Gastroesophageal sphincter (tissue), 4 donors: ENCODE measurements at places on chromosomes 1 and 21.

- no peak for ATAC-seq
Observed at GRCh38 chr1:54027848-54028247, 9.9 kb upstream of the LDLRAD1 start.

GRCh38 chr1:24048205-24048869 lies 63.6 kb downstream of the MYOM3 start:
- ATAC-seq: no peak

- no peak for ATAC-seq
Observed at GRCh38 chr1:200786788-200787187, 48.1 kb downstream of the CAMSAP2 start.

GRCh38 chr1:214165850-214166374 lies 115.0 kb upstream of the SMYD2 start:
- ATAC-seq: no peak

DNA sequence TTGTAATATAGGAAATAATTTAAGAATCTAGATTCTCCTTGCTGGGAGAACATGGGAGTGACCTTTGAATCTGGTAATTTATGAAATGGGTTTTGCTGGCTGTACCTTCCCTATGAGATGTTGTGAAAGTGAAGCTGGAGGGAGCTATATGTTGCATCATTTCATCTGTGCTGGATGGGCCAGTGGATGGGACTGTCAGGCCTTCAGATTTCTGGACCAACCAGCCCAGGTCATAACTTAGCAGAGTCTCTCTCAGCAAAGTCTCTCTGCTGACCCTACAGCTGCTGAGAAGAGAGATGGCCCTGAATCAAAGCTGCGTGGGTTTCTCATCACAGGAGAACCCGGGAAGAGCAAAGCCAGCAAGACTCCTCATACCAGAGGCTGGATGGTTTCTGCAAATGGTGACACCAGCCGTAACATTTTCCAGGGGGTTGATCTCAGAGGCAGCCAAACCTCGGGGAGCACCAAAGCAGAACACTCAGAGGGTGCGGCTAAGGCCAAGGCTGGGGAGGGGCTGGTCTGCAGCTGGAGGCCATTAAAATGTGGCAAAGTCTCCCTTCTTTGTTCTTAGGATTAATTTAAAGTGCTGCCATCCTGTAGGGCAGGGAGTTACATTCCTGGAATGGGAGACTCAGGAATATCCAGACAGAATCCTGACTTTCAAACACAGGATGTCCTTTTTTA lies 18.2 kb upstream of the PTGFRN start:
- ATAC-seq: peak; percentile 67

DNA sequence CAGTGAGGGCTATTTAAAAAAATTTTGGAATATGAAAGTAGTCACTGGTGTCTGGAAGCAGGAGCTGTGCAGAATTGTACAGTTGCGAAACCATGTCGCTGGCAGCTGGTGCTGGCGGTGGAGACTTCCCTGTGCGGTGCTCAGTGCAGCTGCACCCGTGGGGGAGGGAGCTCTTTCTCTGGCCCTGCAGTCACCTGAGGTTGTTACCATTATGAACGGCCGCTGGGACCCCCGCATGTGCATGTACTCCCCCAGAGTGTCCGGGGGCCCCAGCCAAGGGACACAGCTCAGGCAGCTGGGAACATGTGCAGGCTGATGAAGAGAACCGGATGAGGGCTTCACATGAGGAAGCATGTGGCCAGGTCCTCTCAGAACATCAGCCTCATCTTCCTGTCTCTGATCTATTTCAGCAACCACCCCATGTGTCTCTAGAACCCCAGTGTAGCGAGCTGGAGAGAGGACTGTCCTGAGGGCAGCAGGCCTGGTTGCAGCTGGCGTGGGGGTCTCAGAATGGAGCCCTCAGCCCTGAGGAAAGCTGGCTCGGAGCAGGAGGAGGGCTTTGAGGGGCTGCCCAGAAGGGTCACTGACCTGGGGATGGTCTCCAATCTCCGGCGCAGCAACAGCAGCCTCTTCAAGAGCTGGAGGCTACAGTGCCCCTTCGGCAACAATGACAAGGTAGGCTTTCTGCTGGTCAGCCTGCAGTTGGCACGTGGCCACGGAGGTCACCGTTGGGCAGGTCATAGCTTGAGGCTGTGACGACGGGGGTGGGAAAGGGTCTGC lies at the start of gene TRPM2:
TSS of gene TRPM2 (plus strand) at position 431 of the 780 bp plus-strand sequence. CDS start at position 511, 80 bp downstream.
- peak; percentile 53 for ATAC-seq

GRCh38 chr1:119372503-119373086 lies 4.0 kb downstream of the HAO2 start:
- no peak for ATAC-seq

DNA sequence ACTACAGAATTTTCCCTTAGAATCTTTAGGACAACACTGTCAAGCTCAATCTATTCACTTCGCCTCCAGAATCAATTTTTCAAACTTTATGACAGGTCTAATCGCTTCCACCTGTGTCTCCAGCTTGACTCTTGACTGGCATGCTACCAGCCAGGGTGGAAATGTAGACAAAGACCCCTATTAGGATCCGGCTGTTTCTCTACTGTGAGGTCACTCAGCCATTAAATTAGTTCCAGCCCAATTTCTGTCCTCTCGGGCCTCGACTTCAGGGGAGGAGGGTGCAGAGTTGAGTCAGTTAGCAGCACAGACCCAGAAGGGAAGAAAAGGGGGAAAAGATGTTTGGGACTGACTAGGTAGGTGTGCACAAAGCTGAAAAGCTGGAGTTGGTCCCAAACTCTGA lies 78.5 kb downstream of the HLCS start:
- ATAC-seq: no peak

DNA sequence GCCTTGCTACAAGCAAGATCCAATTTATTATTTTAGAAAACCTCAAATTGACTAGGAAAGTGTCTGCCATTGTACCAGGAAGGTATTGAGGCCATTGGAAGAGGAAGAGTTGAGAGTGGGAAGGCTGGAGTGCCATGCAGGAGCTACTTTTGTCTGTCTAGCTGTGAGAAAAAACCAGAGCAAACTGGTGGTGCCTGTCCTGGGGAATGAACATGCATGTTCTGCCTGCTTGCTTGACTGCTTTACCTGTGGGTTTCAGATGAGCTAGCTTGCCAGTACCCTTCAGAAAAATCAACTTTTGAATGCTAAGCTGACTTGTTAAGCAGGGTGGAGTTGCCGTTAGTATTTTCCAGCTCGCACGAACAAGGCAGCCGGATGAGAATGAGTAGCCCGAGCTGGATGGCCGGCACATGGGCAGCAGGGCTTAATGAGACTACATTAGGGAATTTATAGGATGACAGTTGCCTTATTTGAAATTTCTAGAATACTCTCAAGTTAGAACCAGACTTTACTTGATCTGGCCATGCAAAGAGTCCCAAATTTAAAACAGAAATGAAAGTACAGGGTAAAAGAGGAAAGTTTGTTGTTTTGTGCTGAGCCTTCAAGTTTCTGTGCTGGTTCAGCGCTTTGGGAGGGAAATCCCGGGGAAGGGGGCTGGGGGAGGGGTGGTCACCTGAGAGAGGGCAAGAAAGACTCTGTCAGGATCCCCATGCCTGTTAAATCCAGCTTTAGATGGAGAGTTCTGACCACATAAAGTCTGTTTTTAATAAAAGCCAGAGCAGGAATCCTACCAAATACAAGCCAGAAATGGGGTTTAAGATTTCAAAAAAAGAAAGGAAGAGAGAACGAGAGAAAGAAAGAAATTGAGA lies 29.6 kb upstream of the C1orf105 start:
- peak; percentile 39 for ATAC-seq

DNA sequence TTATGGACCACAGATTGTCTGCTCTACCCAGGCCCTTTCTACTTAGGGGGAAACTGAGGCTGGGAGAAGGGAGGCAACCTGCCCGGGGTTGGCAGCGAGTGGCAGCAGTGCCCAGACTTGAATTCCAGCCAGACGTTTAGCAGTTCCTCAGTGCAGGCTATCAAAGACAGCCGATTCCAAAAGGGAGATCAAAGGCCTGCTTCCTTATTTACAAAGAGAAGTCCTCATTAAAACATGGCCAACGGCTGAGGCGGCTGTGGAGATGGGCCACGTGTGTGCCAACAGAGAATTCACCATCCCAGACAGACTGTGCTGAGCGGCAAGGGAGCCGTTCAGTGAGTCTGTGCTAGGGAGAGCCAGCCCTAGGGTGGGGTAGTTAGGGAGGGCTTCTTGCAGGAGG lies 27.7 kb downstream of the C1QB start:
- no peak for ATAC-seq

DNA sequence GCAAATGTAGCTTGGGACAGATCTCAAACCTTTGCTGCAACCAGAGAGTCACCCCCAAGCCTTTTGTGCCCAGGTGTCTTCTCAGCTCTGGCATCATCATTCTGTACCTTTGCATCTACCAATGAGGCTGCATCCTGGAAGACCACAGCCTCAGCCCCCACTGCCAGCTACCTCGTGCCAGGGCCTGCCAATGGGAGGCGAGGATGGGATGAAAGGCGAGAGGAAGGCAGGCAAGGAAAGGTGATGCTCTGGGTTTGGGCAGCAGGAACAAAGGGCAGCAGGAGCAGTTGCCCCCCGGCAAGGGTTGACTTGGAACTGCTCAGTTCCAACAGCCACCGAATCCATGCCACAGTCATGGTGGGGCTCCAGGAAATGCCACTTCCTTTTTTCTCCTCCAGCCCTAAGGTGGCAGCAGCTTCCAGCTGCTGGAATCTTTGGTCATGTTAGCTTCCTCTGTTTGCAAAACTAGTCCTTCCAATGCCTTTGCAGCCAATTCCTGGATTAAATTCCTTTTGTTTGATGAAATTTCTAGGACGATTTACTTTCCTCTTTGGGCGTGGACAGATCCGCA lies 651.6 kb downstream of the NPHP4 start:
- ATAC-seq: no peak

GRCh38 chr1:20028125-20028524 lies 41.9 kb upstream of the PLA2G5 start:
- no peak for ATAC-seq

- no peak for ATAC-seq
Observed at GRCh38 chr1:199173356-199173755, 534.5 kb downstream of the PTPRC start.
